ENCODE measurements at places on chromosomes 2 and 18. TPM values are rescaled to one million over a fixed set of nuclear protein-coding genes. Genes with fewer than 3 reads are reported as not detected.

The CROCC2 gene
- not detected for total RNA-seq

The INHA gene
- not detected for total RNA-seq

The WDR33 gene
- total RNA-seq, result 35.3 TPM

The RAB6C gene
- not detected for total RNA-seq

The COL4A3 gene
- total RNA-seq, result 10.8 TPM

The GTF2A1L gene
- total RNA-seq, result 39.5 TPM

The OST4 gene
- total RNA-seq, result 200 TPM

The MROH2A gene
- not detected for total RNA-seq

The ADAM23 gene
- total RNA-seq, result 2.7 TPM

The LYPD1 gene
- total RNA-seq, result 0.66 TPM

The POTEI gene
- total RNA-seq, result not detected

The CNOT11 gene
- 35.8 TPM for total RNA-seq

The HNRNPA3 gene
- total RNA-seq, result 72.3 TPM

The LRP2 gene
- not detected for total RNA-seq

The CAPN13 gene
- total RNA-seq, result not detected

The GCG gene
- not detected for total RNA-seq
